Activated T-cell treated with anti-CD3 and anti-CD28 coated beads, Interleukin-2, amount 50 U/mL, for 72 hours (primary cell): ENCODE measurements at places on chromosomes 2 and 18. TPM values are rescaled to one million over a fixed set of nuclear protein-coding genes. Genes with fewer than 3 reads are reported as not detected.

DNA sequence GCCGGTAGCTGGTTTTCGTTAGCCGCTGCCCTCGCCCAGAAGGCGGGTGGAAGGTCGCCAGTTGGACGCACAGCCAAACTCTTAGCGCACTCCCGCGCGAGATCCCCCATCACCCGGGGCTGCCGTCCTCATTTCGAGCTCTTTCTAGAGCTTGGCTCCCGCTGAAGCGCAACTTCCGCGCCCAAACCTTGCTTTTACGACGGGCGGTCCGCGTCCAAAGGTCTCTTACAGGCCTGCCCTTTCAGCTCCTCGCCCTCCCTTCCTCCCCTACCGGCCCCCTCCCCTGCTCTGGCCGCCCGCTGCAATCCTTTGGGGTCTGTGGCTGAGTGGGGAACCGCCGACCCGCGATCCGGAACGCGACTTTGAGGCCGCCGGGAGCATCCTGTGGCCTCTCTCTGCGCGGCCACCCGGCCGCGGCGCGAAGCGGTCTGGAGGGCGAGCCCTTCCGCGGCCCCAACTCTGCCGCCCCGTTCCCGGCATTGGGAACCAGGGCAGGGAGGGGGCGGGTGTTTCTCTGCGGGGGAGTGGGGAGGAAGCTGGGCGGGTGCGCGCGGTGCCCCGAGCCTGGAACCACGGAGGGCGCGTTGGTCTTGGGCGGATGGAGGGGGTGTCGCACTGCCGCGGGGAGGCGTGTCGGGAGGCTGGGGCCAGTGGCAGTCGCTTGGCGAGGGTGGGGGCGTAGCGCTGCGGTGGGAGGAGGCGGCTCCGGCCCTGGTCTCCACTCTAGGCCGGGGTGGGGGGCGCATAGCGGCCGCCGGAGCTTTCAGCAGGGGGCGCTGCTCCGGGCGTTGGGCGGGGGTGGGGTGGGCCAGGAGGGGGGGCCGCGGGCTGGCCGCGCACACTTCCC, at the start of gene GDF7:
TSS of gene GDF7 (plus strand) at position 841 of the 847 bp plus-strand sequence. CDS start 96 bp downstream, outside the sequence.
- peak; percentile 42 for DNase-seq

- DNase-seq: no peak
Observed at GRCh38 chr2:157459486-157459885, 15.6 kb upstream of the CYTIP start.

DNA sequence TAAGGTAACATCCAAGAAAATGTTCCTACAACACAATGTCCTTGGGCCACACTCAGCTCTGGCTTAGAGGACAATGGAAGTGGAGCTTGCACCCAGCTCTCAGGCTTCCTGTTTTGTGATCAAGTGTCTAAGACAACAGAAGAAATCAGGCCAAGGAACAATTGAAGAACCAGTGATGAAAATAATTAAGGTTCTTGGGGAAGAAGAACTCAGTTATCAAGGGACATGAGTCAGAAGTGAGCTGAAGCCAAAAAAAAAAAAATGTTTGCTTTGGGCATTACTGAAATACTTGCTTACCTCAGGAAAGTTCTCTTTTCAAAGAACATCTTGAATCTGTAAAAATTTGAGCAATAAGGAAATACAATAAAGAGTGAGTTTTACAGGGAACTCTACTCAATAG, 299.0 kb downstream of the FBXO15 start:
- DNase-seq: no peak

- no peak for DNase-seq
Observed at GRCh38 chr2:8078705-8079104, 603.2 kb upstream of the ID2 start.

DNA sequence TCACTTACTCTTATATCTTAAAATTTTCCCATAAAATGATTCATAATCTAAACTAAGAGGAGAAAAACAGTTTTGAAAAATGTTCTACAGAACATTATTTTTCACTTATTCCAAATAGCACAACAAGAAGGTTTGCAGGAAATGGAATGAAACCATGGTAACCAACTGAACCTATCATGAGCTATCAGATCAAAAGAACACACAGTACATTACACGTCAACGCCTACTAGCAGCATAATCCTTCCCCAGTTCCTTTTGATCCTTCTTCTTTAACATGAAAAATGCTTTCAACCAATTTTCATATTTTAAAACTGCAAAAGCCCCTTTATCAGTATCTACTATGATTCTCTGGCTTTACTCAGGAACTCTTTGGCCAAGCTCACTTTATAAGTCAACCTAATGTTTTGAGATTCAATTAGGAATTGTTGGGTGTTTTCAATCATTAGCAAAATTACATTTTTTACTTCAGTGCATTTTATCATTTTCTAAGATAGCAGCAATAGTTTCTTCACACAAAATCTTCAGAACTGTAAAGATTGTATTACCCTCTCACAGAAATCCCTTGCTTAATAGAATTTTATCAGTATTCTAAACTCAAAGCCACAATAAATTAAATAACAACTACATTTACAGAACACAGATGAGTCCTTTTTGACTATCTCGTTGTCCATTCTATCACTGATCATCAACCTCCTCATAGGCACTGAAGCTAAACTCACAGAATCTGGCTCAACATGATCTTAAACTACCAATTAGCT, 102.5 kb downstream of the CHN1 start:
- no peak for DNase-seq

GRCh38 chr18:23897291-23897690, 117.3 kb upstream of the TTC39C start:
- DNase-seq: no peak

- no peak for DNase-seq
Observed at GRCh38 chr18:23306822-23307221, 146.3 kb upstream of the RIOK3 start.

- DNase-seq: no peak
Observed at GRCh38 chr2:128513961-128514283, 195.3 kb upstream of the HS6ST1 start.

DNA sequence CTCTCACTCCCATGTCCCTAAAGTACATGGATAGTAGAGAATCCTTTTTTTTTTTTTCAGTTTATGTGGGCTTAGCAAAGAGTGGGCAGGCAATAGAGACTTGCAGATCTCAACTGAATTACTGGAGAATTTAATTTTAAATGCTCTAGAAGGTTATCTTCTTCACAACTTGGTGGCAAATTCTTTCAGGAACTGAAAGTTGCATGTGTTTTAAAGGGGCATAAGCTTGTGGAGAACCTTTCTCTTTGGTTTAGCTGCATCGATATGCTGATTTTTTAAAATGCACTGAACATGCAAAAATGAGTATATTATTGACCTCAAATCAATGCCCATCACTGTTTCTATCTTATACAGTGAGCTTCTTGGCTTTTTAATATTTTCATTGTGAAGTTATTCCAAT, 24.9 kb upstream of the GALNT3 start:
- no peak for DNase-seq

- DNase-seq: no peak
Observed at GRCh38 chr18:8826971-8827370, 121.6 kb downstream of the MTCL1 start.

GRCh38 chr2:60742419-60742818, 13.6 kb upstream of the PAPOLG start:
- DNase-seq: no peak

DNA sequence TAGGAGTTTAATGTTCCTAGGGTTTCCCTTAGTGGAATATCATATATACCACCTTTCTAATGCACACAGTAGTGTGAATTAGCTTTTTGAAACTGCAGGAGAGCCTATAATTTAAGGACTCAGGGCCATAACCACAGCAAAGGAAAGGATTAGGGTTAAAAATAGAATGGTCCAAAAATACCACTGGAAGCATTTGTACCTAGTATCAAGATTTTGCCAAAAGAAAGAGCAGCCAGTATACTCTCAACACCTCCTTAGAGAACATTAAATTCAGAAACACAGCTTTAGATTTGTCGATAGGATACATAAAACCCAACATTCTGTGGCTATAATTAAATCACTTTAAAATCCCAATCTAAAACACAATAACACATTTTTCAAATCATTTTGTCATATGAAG, 634.9 kb downstream of the EPHA4 start:
- no peak for DNase-seq

DNA sequence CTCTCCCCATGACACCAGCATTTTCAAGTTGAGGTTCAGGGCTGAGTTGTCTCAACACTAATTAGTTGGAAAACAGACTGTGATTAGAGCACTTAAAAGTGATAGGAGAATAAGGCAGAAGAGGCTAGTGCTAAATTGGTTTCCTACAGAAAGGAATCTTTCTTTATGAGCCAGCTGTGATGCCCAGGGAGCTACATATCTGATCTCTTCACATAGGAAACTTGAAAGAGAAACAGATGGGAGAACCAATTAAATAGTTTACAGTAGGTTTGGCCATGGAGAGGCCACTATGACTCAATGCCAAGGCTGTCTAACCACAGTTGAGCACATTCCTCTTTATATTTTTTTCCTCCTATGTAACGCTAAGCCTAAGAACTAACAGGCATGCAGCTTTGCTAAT, 418.3 kb upstream of the CYRIA start:
- DNase-seq: no peak

Gene CDH20
- total RNA-seq: 0.14 TPM

Gene GTF3C2
- total RNA-seq: 56.6 TPM

Gene LOXHD1
- total RNA-seq: 0.05 TPM

Gene HOXD10
- not detected for total RNA-seq

Gene FOXI3
- not detected for total RNA-seq

Gene HOXD8
- not detected for total RNA-seq

Gene GALNT5
- not detected for total RNA-seq

Gene TEX44
- total RNA-seq: not detected
